ENCODE measurements at places on chromosomes 16 and 17.

GRCh38 chr16:85735225-85735635 is 15.7 kb downstream of the C16orf74 start:
- peak; percentile 46 for DNase-seq

GRCh38 chr17:40956401-40957254 is 10.1 kb downstream of the KRT39 start:
- no peak for DNase-seq

DNA sequence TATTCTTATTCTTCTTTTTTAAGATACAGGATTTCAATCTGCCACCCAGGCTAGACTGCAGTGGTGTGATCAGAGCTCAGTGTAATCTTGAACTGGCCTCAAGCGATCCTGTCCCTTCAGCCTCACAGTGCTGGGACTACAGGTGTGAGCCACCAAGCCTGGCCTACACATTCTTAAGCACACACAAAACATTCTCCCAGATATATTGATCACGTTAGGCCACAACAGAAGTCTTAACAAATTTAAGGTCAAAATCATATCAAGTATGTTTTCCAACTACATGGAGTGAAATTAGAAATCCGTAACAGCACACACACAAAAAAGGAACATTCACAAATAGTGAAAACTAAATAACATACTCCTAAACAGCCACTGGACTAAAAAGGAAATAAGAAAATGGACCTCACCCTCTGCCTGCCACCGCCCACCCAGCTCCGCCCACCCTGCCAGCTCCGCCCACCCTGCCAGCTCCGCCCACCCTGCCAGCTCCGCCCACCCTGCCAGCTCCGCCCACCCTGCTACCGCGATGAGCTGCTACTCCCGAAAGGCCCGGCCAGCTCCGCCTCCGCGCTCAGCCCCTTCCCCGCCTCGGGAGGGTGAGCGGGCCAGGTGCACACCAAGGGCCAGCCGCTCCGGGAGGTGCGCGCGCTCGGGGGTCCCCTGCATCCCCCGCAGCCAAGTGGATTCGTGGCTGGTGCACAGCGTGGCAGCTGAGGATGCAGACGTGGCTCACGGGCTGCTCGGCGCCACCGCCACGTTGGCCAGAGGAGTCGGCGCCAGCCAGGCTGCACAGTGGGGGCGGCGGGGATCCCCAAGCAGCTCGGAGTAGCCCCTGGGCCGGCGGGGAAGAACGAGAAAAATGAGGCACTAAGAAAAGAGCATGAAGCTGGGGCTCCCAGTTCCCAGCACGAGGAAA is 41.2 kb downstream of the C16orf87 start:
- DNase-seq, result peak; percentile 83

DNA sequence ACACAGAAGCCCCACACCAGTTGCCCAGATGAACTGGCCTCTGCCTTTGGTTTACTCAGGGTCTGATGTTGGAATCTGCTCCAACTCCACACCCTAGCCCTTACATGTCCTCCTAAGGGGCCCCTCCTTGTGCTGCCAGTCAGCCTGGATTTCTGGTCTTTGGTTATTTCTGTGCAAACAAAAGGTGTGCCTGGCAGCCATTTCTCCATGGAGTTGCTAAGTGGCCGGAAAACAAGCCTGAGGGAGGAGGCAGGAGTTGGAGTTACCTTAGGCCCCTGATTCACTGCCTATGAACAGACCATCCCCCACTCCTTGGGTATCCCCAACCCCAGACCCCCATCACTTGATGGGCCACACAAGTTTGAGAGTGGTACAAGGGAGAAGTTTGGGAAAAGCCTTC is 4.4 kb upstream of the ALKBH5 start:
- DNase-seq, result no peak

DNA sequence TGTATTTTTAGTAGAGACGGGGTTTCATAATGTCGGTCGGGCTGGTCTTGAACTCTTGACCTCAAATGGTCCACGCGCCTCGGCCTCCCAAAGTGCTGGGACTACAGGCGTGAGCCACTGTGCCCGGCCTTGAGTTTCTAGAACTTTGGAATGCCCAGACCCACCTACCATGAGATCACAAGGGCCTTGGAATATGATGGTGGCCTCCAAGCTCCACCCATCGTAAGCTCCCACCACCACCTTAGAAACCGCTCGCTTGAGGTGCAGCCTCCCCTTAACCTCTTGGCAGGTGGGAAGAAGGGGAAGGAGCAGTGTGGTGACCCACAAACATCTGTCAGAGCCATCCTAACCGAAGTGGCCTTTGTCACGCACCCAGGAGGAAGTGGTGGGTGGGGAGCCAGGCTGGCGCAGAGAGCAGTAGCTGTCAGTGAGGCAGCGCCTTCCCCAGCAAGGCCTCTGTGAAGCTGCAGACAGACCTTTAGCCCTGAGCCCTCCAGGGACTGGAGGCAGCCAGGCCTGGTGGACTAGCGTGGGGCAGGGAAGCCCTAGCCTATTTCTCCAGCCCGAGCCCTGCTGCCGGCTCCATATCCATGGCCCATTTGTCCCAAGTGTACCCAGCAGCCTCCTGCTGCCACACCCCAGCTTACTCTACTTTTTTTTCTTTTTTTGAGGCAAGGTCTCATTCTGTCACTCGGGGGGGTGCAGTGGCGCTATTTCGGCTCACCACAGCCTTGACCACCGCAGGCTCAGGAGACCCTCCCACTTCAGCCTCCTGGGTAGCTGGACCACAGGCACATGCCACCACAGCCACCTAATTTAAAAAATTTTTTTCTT is 13.1 kb upstream of the SEPHS2 start:
- peak; percentile 94 for DNase-seq

DNA sequence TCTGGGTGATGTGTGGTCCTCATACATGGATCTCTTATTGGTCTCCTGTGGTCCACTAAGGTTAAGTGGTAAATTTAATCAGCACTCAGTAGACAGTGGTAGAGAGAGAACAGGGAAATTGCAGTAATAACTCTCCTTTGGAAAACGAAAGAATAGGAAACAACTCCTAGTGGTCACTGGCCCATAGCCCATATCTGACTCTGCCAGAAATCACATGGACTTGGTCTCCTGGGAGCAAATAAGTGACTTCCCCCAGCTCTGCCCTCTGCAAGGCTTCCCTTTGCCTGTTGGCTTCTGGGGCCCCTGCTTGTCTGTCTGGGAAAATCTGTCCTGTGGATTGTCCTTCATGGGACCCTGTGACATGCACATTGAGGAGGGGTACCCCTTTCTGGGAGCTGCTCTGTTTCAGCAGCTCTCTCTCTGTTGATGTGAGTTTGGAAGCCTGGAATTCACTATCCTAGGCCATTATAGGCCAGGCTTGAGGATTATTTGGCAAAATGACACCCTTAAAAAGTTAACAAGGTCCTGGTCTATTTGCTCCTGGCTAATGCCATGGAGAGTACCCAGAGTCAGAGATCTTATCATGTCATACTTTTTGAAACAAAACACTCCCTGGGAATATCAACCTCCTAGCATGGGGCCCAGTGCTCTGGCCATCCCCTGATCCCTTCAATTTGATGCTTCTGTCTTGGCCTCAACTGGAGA is 58.0 kb upstream of the HNF1B start:
- DNase-seq, result no peak

All from activated naive CD8-positive, alpha-beta T cell treated with anti-CD3 and anti-CD28 coated beads for 36 hours (primary cell).